ENCODE measurements at places on chromosomes 6 and 20. TPM values are rescaled to one million over a fixed set of nuclear protein-coding genes. Genes with fewer than 3 reads are reported as not detected.
A peak's percentile ranks its signal among the peaks of the same experiment; 100 is the strongest.

DNA sequence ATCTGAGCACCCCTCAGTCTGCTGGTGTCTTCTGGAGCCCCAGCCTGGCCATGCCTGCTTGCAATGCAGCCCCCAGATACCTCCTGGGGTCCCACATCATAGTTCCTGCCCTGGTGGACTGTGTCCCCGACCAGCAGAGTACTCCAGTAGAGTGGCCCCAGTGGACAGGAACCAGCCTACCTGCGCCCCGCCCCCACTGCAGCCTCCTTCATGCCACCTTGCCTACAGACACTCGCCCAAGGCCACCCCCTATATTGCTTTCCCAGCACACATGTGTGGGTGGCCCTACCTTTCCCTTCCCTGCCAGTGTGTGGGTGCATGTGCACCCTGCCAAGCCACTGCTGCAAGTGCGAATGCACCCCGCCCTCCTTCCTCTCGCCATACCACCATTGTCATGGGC is 204.0 kb downstream of the EDN1 start:
- no peaks in the 10 kb centered on the region for H3K27me3 ChIP-seq
- no peak for DNase-seq
- H3K4me3 ChIP-seq = no peak overlapping the region

KCNG1 gene
- 60.1 TPM for polyA plus RNA-seq

DNA sequence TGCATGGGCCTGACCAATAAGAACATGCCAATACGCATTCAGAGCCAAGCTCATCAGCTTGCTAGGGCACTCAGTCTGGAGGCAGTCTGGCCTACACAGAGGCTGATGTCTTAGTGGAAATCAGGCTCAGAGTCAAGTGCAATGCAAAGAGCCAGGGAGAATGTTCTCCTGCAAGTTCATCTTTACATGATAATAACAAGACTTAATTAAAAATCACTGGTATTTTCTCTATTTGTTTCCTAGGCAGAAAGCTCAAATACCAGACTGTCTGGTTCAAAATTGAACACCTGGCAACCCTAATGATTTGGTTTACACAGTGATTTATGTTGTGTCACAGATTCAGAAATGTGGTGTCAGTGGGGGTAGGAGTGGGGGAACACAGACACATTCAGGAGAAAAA is 689.3 kb upstream of the FLRT3 start:
- DNase-seq = no peak
- no peaks in the 10 kb centered on the region for H3K27me3 ChIP-seq
- no peaks in the 10 kb centered on the region for H3K4me1 ChIP-seq
- no peak overlapping the region for H3K4me3 ChIP-seq
- no peak overlapping the region for H3K27ac ChIP-seq

DNA sequence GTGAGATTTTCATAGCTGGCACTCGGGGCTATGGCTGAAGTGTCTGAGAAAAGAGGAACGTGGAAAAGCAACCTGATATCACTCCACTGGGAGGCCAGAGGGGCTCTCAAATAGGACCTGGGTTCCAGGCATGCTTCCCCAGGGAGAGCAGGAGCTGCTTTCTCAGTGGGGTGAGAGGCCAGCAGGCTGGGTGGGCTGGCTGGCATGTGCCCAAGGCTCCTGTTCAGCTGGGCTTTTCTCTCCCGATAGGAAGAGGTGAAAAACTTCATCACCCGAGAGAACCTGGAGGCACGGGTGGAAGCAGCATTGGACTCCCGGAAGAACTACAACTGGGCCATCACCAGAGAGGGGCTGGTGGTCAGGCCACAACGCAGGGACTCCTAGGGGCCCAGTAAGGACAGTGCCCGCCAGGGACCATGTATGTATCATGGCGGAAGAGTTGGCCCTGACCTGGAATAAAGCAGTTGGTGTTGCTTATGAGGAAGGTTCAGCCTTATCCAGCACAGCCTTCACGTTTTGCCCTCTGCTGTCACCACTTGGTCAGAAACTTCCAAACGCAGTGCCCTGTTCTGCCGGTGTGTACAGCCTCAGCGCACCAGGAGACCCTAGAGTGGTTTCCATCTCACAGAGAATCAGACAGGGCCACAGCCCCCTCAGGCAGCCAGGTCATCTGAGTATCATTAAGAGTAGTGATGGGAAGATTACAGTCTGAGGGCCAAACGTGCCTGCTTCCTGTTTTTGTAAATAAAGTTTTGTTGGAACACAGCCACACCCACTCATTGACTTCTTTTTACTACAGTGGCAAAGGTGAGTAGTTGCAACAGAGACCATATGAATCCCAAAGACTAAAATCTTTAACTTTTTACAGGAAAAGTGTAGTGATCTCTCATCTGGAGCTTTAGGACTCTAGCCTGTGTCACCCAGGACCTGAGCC is 1.9 kb downstream of the MRPS26 start:
- H3K27ac ChIP-seq = no peak overlapping the region
- H3K36me3 ChIP-seq = peaks cover 11% of the 10 kb centered on the region
- H3K4me1 ChIP-seq = peaks cover 3% of the 10 kb centered on the region
- H3K27me3 ChIP-seq = no peaks in the 10 kb centered on the region
- DNase-seq = no peak
- no peak overlapping the region for H3K4me3 ChIP-seq

DNA sequence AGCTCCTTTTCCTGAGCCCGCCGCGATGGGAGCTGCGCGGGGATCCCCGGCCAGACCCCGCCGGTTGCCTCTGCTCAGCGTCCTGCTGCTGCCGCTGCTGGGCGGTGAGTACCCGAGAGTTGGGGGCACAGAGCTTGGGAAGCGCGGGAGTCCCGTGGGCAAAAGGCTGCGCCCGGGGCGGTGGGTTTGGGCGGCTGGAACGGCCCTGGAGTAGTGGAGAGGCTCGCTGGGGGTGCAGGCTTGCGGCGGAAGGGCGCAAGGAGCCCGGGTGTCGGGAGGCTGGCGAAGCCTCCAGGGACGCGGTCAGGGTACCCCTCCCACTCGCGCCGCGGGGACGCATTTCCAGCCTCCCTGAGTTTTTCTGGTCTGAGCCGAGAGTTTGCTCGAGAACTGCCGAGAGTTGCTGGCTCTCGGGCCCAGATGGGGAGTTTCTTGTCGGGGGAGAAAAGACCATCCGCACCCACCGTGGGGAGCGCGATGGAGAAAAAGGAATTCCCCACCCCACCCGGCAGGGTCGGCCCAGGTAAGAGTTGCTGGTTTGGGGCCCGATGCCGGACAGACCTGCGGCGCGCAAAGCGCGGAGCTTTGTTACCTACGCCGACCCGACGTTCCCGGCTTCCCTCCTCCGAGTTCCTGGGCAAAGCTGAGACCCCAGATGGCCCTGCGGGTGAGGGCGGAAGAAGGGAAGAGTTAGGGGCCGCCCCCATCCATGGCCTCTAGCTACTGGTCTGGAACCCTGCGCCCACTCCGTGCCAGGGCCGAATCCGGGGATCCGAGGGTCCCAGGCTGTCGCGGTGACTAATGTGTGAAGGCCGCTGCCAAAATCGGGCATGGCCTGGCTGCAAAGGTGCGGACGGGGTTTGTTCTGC is 584 bp downstream of the PTK7 start:
- no peaks in the 10 kb centered on the region for H3K27me3 ChIP-seq
- DNase-seq = peak; percentile 54
- H3K4me3 ChIP-seq = peak overlapping the region; percentile 96
- peak overlapping the region; percentile 53 for H3K27ac ChIP-seq
- peaks cover 6% of the 10 kb centered on the region for H3K36me3 ChIP-seq

DNA sequence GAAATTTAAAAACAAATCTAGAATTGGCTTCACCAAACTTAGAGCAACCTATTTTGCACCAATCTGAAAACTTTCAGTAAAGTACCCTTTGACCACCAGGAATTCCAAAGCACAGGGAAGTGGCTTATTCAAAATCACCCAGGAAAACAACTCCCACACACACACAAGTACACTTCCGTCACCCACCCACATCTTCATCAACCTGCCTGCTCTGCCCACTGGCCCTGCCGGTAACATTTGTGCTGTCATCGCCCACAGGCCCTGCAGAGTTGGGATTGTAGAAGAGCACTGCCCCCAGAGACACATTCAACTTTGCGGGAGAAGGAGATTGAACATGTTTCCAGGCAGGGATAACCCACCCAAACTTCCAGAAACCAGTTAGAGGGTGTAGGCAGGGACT is 19.3 kb upstream of the SCML4 start:
- peaks cover 13% of the 10 kb centered on the region for H3K27me3 ChIP-seq
- no peaks in the 10 kb centered on the region for H3K36me3 ChIP-seq
- DNase-seq = no peak
- no peak overlapping the region for H3K4me3 ChIP-seq

GFOD1 gene
- 30.5 TPM for polyA plus RNA-seq

HTR1B gene
- polyA plus RNA-seq = 0.97 TPM

DNA sequence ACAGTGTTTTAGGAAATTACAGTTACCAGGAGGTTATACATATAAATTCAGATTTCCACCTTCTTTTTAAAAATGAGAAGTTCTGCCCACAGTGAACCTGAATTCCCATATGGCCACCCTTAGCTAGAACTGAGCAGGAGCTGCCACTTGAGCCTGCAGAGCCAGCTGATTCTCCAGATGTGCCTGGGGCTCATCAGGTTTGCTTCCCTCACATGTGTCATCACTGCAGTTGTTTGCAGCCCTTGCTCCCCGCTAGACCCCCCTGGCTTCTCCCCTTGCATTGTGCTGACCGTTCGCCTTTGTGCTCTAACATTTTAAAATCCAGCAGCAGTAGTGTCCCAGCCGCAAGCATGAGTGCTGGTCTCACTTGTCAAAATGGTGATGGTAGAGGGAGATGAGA is 131.1 kb downstream of the UTRN start:
- no peak overlapping the region for H3K27ac ChIP-seq
- H3K4me3 ChIP-seq = no peak overlapping the region
- H3K4me1 ChIP-seq = no peaks in the 10 kb centered on the region
- no peak for DNase-seq
- H3K27me3 ChIP-seq = no peaks in the 10 kb centered on the region

DNA sequence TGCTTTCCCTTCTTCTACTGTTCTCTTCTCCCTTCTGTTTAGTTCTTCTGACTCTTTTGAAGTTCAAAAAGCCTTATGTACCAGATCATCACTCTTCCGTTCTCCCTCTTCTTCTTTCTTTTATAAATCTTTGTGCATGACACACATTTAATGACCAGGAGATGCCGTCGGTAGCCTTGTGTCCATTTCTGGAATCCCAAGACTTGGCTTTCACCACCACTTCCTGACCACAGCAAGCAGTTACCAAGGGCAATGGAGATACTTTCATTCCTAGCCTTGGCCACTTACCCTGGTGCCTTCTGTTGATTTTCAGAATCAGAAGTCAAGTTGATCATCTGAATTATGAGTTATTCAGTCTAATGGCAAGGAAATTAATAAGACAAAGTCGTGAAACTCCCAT is 268.5 kb upstream of the QKI start:
- H3K36me3 ChIP-seq = no peaks in the 10 kb centered on the region
- no peak for DNase-seq
- H3K4me3 ChIP-seq = no peak overlapping the region
- H3K4me1 ChIP-seq = no peaks in the 10 kb centered on the region

PLAGL2 gene
- 29.3 TPM for polyA plus RNA-seq

SLC22A1 gene
- polyA plus RNA-seq = not detected

DNA sequence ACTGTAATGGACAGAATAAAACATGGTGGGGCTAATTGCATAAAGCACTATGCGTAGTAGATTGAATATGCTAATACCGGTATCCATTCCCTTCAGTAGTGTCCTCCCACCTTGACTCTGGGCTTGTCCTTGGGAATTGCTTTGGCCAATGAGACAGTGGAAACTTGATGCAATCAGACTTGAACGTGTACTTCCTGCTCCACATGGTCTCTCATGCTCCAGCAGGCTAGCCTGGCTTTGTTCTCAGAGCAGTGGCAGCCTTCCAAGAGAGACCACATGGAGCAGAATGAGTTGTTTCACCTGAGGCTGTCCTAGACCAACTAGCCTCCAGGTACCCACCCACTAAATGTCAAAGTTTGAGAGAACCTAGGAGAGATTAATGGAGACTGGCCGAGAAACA is 37.0 kb upstream of the BTBD3 start:
- no peak overlapping the region for H3K4me3 ChIP-seq
- H3K27ac ChIP-seq = no peak overlapping the region
- H3K4me1 ChIP-seq = no peaks in the 10 kb centered on the region
- H3K36me3 ChIP-seq = no peaks in the 10 kb centered on the region

PBOV1 gene
- polyA plus RNA-seq = not detected

DNA sequence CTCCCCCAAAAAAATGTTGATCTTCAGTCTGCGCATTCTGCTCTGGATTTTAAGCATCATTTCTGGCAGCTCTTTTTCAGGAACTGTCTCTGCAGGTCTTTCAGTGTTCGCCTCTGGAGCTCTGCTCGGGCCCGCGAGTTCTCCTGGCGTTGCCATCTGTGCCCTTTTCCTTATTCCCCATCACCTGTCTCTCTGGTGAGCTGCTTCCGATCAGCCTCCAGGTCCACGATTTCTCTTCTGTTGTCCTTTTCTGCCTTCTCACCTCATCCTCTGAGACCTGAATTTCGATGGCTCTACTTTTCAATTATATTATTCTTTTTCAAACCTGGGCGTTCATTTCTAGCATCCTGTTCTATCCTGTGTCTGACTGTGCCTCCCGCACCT is 590 bp upstream of the MAP1LC3A start:
- H3K36me3 ChIP-seq = no peaks in the 10 kb centered on the region
- no peak for DNase-seq
- no peaks in the 10 kb centered on the region for H3K4me1 ChIP-seq
- H3K27me3 ChIP-seq = no peaks in the 10 kb centered on the region
- no peak overlapping the region for H3K27ac ChIP-seq

DNA sequence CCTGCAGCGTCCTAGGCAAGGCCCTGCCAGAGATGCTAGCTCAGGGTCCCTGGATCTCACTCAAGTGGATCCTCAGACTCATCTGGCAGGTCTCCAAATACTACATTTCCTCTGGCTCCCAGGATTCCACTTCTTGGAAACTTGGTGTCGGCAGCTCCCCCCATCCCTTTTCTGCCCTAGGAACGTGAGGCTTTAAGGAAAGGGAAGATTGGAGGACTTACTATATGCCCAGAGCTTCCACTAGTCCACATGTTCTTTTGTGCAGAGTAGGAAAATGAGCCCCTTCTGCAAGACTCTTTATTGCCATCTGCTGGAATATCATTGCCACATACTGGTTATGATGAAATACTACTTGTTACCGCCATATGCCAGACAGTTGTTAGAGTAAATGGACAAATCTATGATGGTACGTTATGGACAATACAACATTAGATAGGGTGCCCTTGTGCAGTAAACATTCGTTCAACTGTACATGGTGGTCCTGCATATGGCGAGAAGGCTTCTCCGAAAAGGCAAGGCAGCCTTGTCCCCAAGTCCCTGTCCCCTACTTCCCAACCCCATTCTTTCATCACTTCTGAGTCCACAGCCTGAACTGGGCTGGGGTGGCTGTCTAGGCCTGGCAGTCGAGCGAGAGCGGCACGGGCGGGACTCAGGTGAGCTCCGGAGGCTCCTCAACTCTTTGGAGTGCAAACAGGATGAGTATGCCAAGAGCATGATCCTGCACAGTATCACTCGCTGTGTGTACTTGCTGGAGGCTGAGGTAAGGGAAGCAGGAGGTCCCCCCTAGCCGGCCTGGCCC is 780 bp downstream of the ARMC12 start:
- H3K27me3 ChIP-seq = no peaks in the 10 kb centered on the region
- H3K4me1 ChIP-seq = peaks cover 13% of the 10 kb centered on the region
- H3K27ac ChIP-seq = no peak overlapping the region
- no peak overlapping the region for H3K4me3 ChIP-seq

All from cardiac muscle cell (in vitro differentiated cells and primary cell).